Cardiac septum (tissue), 1 donor: ENCODE measurements at places on chromosomes 1 and 21. TPM values are rescaled to one million over a fixed set of nuclear protein-coding genes. Genes with fewer than 3 reads are reported as not detected.

RCSD1 gene
- total RNA-seq = 32.7 TPM

PRMT6 gene
- 3.8 TPM for total RNA-seq

OR10J1 gene
- total RNA-seq = not detected

OR2L2 gene
- not detected for total RNA-seq

AMY2A gene
- total RNA-seq = not detected

HES3 gene
- not detected for total RNA-seq

USP21 gene
- 17.4 TPM for total RNA-seq

MYBPHL gene
- 1.2 TPM for total RNA-seq

OR2T3 gene
- total RNA-seq = not detected

PKLR gene
- total RNA-seq = not detected

TMEM125 gene
- total RNA-seq = not detected

SASS6 gene
- 1.2 TPM for total RNA-seq

NEGR1 gene
- total RNA-seq = 5.2 TPM

DMBX1 gene
- not detected for total RNA-seq

OR2L13 gene
- not detected for total RNA-seq

PDE9A gene
- 1.1 TPM for total RNA-seq

MAP3K6 gene
- total RNA-seq = 53.1 TPM

ANKRD34A gene
- 2.9 TPM for total RNA-seq

SELENOF gene
- total RNA-seq = 80.7 TPM

WNT2B gene
- total RNA-seq = 5.7 TPM

OVAAL gene
- 6.3 TPM for total RNA-seq

SLC6A17 gene
- 0.40 TPM for total RNA-seq

FAM177B gene
- total RNA-seq = not detected

C1orf185 gene
- not detected for total RNA-seq

MTX1 gene
- 16.4 TPM for total RNA-seq

PTGFR gene
- total RNA-seq = 2.0 TPM

IL19 gene
- total RNA-seq = not detected

KCNA3 gene
- total RNA-seq = 0.62 TPM

COQ8A gene
- 168 TPM for total RNA-seq

GPR153 gene
- 7.0 TPM for total RNA-seq

IFNAR1 gene
- 29.5 TPM for total RNA-seq

STIL gene
- total RNA-seq = 0.48 TPM

DCST1 gene
- total RNA-seq = not detected

SPATA6 gene
- 8.3 TPM for total RNA-seq

DLGAP3 gene
- total RNA-seq = 0.11 TPM

AMY1C gene
- total RNA-seq = not detected

TYW3 gene
- total RNA-seq = 24.4 TPM

CSF3R gene
- total RNA-seq = 11.8 TPM

KCNN3 gene
- total RNA-seq = 2.8 TPM

PROK1 gene
- 0.46 TPM for total RNA-seq

LCE1E gene
- total RNA-seq = not detected

VWA5B1 gene
- total RNA-seq = not detected

LCE1B gene
- not detected for total RNA-seq

HRNR gene
- not detected for total RNA-seq

CHI3L1 gene
- total RNA-seq = 7.4 TPM

NUP210L gene
- total RNA-seq = 0.48 TPM

RAVER2 gene
- 12.2 TPM for total RNA-seq

PLA2G2D gene
- not detected for total RNA-seq

GJA9 gene
- not detected for total RNA-seq

LDLRAD1 gene
- not detected for total RNA-seq

ERRFI1 gene
- 8.2 TPM for total RNA-seq

FDPS gene
- 83.1 TPM for total RNA-seq

IL20 gene
- not detected for total RNA-seq

DDI2 gene
- 23.7 TPM for total RNA-seq

CD2 gene
- total RNA-seq = 0.75 TPM

ELF3 gene
- 2.0 TPM for total RNA-seq

NR1I3 gene
- not detected for total RNA-seq
